OCI-LY7 (cell line): ENCODE measurements at places on chromosomes 16 and 17.

DNA sequence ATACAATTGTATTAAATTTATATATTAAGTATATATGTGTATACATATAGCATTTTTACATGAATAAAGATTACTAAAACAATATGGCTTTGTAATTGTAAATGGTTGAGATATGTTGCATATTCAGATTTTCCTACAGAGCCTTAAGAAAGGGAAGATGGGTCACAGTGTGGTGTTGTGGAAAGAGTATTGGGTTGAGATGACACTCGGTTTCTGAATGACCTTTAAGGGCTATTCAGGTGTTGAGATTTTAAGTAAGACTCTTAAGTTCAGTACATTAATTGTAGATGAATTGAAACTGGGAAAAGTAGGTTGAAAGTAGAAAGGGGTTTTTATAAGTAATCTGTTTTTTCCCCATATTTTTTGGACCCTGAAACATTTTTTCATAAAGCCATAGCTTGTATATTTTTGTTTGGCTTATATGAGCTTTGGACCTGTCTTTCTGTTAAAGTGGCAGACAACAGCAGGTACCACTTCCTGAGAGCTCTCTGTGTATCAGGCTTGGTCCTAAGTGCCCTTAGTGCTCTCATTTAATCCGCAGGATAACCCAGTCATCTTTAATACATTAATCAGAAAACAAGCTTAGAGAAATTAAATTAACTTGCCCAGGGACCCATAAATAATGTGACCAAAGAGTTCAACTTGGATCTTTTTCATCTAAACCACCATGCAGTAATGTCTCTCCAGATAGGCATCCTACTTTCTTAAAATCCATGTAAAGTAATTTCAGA lies 48.5 kb upstream of the MRC2 start:
- DNase-seq, result no peak

GRCh38 chr17:73420897-73421296 lies 109.1 kb upstream of the CDC42EP4 start:
- DNase-seq, result peak; percentile 34

DNA sequence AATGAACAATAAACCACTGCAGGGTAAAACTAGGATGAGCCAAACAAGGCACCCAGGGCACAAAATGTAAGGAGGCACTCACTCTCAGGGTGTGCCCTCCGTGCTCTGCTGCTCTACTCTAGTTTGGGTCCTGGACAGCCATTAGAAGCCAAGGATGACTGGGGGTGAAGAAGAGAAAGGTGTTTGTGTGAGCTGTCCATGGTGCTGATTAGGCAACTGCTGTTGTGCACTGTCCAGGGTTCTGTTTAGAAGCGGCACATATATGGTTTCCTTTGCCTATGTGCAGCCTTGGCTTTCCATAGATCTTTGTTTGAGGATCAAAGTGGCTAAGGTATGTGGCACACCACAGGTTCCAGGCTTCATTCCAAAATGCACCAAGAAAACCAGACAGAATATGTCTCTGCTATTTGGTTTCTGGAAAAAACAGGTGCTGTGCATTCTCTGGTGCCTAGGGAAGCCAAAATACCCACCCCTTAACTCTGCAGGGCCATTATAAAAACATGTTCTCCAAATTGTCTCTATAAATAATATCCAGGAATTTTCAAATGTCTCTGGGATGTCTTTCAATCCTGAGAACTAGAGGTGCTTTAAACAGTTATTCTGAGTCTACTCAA lies 123.5 kb downstream of the CBLN1 start:
- peak; percentile 77 for DNase-seq

- no peak for DNase-seq
Measured at GRCh38 chr17:149231-149630, 11.9 kb downstream of the SCGB1C2 start.

- DNase-seq, result peak; percentile 43
Measured at GRCh38 chr16:64983963-64984362, 137.9 kb downstream of the CDH11 start.

DNA sequence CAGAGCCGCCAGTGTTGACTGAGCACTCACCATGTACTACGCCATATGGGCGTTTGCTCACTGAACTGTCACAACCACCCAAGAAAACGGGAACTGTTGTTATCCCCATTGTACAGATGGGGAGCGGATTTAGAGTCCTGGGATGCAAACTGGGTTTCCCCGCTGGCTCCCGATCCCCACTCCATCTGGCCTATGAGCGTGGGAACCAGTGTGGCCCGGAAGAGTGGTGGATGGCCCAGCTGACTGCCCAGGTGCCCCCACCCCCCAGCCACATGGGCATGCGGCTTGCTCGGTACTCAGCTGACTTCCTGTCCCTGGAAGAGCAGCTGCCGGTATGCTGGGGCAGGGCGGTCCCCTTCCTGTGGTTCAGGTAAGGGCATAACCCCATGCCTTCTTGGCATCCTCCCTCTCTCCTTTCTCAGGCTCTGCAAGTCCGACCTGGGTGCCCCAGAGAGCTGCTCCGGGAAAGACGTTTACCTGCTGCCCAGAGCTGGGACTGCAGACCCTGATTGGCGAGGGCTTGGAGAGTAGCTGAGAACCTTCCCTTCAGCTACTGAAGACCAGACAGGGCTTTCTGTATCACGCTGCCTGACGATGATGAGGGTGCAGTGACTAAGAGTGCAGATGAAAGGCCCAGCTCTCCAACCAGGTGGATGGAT lies 16.2 kb downstream of the SOCS3 start:
- DNase-seq, result peak; percentile 79

DNA sequence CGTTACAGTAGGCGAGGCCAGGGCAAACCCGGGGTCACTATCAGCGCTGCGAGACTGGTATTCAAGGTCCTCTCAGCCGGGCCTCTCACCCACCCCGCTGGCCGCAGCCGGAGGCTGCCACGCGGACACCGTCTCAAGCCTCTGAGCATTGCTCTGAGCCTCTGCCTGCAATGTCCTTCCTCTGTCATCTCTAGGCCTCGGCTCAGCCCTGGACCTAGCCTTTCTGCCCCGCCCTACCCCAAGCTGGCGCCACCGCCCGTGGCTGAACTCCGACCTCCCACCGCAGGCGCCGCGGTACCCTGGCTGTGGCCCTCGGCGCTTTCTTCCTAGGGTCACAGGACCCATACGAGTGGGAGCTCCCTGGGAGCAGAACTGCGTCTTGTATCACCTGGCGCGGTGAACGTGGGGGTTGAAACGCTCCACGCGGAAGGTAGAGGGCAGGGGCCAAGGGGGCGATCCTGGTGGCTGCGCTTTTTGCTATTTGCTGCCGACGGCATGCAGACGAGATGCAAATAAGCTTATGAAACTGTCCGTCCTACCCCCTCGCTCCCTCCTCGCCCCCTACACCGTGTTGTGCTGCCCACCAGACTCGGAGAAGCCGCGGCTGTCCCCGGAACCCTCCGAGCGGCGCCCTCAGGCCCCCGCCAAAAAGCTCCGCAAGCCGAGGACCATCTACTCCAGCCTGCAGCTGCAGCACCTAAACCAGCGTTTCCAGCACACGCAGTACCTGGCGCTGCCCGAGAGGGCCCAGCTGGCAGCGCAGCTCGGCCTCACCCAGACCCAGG lies 3.7 kb downstream of the DLX4 start:
- no peak for DNase-seq

DNA sequence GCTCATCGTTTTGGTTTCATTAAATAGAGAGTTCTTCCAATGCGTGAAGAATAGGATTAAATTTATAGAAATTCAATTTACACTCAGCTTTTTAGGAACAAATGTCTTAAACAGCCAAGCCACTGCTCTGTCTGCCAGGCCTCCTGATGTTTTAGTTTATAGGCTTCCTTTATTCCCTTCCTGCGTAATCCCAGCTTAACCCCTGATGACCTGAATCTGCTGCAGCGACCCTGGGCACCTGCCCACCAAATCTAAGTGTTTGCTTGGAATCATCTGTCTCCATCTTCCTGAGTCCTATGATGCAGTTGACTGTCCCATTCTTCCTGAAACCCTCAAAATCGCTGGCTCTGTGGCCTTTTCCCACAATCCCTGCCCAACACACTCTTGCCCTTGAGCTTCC lies 179.9 kb downstream of the GSG1L start:
- no peak for DNase-seq

GRCh38 chr16:59210955-59211541 lies 476.9 kb upstream of the GOT2 start:
- DNase-seq, result no peak

DNA sequence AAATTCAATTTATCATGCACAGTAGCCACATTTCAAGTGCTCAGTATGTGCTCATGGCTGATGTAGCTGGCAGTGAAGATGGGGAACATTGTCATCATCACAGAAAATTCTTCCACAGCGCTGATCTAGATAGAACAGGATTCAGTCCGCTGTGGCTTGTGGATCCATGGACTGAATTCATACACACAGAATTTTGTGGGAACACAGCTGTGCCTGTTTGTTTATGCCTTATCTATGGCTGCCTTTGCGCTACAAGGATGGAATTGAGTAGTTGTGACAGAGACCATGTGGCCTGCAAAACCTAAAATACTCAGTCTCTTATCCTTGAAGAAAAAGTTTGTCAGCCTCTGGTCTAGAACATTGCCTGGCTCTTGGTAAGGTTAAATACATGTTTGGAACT lies 128.4 kb downstream of the PRKCB start:
- no peak for DNase-seq

DNA sequence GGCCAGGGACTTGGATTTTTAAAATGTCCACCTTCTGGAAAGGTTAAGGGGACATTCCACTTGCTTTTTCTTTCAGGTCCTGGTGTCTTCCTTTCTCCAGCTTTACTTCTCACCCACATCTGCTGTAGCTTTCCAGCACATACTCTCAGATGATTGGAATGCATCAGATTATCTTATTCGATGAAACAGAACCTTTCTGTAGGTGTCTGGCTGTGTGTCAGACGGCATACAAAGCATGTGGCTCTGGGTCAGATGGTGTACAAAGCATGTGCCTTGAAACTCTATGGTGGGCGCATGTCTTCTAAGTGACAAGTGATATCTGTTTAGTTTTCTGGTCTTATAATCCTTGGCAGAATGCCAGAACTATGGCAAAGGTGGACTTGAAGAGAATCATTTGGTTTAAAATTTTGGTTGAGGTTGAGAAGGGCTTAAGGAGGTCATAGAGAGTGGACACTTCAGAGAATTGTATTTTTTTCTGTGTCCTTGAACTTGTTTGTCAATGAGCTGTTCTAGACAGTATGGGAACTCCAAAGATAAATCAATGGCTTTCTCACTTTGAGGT lies 125.3 kb downstream of the FTO start:
- DNase-seq, result no peak

DNA sequence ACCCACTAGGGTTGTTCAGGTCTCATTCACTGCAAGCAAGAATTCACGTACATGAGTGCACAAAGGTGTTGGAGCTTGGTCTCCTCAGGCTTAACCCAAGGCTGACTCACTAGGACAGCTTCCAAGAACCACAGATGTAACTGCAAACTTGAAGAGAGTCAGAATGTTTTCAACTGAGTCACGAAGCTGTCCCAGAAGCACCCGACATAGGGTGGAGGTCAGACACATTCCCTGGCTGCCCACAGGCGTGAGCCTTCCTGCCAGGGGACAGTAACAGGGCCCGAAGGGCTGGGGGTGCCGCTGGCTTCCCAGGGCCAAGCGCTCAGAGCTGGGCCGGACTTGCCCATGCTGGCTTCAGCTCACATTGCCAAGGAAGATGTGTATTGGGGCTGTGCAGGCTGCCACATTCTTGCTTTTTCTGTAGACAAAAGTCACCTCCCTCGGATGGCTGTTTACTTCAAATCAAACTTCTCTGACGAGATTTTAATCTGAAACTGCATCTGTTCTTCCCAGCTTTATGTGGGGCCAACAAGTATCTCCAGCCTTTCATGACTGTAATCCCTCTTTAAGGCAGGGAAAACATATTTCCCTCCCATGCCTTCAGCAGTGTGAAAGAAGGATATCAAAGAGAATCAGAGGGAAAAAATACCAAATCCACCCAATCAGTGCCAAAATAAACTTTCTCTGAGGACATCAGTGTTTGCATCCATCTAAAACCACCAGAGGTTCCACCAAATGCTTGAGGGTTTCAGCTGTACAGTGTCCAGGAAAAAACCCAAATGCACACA lies 14.3 kb downstream of the CMTM3 start:
- DNase-seq, result no peak

DNA sequence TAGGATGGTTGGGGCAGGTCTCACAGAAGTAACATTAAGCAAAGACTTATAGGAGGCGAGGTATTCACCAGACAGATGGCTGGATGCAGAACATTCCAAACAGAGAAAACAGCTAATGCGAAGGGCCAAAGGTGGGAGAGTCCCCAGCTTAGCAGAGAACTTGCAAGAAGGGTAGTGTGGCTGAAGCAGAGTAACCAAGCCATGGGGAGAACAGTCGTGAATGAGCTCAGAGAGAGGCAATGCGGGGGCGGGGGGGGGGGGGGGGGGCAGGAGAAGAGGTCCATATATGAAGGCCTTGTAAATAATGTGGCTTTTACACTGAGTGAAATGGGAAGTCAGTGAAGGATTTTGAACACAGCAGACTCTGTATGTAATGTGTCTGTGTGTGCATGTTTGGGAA lies 81.3 kb downstream of the SMG6 start:
- no peak for DNase-seq

DNA sequence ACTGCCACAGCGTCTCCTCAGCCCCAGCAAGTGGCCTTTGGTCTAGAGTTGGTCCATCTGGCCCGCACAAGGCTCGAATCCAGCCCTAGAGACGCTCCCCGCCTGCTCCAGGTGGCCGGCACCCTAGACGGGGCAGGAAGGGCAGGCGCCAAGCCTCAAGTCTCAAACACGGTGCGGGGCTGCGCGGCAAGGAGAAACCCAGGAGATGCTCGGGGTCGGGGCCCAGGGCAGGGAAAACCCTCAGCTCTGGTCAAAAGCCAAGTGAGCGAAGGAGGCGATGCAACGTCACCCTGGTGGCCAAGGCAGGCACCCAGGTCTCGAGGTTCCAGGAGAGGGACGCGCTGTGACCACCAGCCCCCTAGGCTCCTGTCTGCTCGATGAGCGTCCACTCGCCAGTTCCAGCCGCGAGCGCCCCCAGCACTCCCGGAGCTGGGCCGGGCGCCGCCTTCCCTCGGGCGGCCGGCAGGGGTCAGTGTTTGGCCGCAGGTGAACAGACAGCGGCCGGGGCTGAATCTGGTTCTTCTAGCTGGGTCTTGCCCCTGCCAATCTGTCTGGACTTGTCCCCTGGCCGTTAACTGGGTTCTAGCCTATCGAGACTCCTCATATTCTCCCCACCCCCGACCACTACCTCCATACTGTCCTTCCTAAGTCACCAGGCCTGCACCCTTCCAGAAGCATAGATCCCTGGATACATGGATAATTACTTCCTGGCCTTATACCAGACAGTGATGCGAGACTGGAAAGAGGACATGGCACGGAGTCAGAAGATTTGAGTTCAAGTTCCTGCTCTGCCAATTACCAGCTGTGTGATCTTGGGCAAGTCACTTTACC lies 44.0 kb downstream of the PRAC1 start:
- peak; percentile 54 for DNase-seq

GRCh38 chr17:39169101-39169500 lies 3.1 kb upstream of the ARL5C start:
- DNase-seq, result no peak

GRCh38 chr17:81884968-81885367 lies 6.4 kb downstream of the ALYREF start:
- DNase-seq, result no peak

DNA sequence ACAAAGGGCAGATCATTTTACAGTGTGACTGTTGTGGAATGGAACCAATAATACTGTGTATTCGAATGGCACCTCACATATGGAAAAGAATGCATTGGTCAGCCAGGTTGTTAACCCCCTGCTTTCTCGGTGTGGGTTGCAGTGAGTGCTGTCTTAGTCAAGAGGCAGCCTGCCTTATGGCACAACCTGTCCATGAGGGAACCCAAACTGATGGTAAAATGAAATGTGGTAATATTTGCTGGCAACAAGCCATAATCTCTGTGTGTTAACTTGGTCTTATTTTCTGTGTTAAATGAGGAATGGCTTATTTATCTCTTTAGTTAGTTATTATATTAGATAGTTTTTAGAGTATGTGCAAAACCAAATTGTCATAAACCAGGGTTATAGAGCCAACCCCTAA lies 81.6 kb downstream of the TMC6 start:
- no peak for DNase-seq
